CD4-positive, alpha-beta T cell (primary cell): ENCODE measurements at places on chromosomes 4 and X. TPM values are rescaled to one million over a fixed set of nuclear protein-coding genes. Genes with fewer than 3 reads are reported as not detected.

GRCh38 chr4:143338313-143338712 lies 1.6 kb downstream of the GAB1 start:
- no peak overlapping the region for H3K4me3 ChIP-seq
- peaks cover 20% of the 10 kb centered on the region for H3K4me1 ChIP-seq
- DNase-seq = no peak

Gene PABPC1L2B
- not detected for total RNA-seq

DNA sequence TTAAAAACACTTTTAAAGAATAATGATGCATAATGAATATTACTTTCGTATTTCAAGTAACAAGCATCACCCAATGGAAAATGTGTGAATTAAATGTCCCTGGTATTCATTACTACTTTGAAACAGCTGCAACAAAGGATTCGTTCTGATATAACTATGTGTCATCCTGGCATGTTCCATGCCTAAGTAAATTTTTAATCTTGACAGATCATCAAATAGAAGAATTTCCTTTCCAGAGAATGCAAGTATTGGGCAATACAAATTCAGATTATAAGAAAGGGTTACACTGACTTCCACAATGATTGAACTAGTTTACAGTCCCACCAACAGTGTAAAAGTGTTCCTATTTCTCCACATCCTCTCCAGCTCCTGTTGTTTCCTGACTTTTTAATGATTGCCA lies 105.3 kb downstream of the SPCS3 start:
- no peak overlapping the region for H3K27ac ChIP-seq
- H3K4me1 ChIP-seq = no peaks in the 10 kb centered on the region
- no peak overlapping the region for H3K4me3 ChIP-seq
- no peaks in the 10 kb centered on the region for H3K36me3 ChIP-seq
- DNase-seq = no peak
- no peaks in the 10 kb centered on the region for H3K27me3 ChIP-seq

Gene IL2RG
- total RNA-seq = 225 TPM

DNA sequence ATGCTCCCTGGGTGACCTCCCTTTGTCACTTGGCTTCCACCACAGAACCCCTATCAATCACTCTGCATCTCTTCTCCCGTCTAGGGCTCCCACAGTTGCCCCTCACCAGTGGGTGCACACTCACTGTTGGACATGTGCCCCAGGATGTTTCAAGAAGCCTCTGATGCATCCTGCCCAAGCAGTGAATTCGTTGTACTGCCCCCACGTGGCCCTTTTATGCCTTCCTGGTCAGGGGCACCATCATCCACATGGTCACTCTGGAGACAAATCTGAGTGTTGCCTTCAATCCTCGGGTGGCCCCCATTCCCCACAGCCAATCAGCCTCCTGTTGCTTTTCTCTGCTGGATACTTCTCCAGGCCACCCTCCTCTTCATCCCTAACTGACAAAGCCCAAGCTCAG lies 12.2 kb downstream of the ITIH6 start:
- H3K36me3 ChIP-seq = no peaks in the 10 kb centered on the region
- no peak for DNase-seq
- no peak overlapping the region for H3K27ac ChIP-seq
- H3K4me1 ChIP-seq = no peaks in the 10 kb centered on the region

Gene ASB12
- not detected for total RNA-seq

GRCh38 chrX:40109288-40110008 lies 11.7 kb upstream of the BCOR start:
- H3K27ac ChIP-seq = no peak overlapping the region
- peak overlapping the region; percentile 36 for H3K4me3 ChIP-seq
- DNase-seq = no peak
- no peaks in the 10 kb centered on the region for H3K27me3 ChIP-seq

GRCh38 chr4:179110356-179110755 lies 1668.1 kb upstream of the AGA start:
- H3K4me1 ChIP-seq = no peaks in the 10 kb centered on the region
- no peaks in the 10 kb centered on the region for H3K27me3 ChIP-seq
- no peaks in the 10 kb centered on the region for H3K36me3 ChIP-seq
- H3K4me3 ChIP-seq = no peak overlapping the region

GRCh38 chr4:38538517-38538916 lies 125.5 kb upstream of the KLF3 start:
- H3K27me3 ChIP-seq = no peaks in the 10 kb centered on the region
- no peaks in the 10 kb centered on the region for H3K4me1 ChIP-seq
- H3K27ac ChIP-seq = no peak overlapping the region

GRCh38 chr4:182179105-182179504 lies 64.1 kb upstream of the TENM3 start:
- no peaks in the 10 kb centered on the region for H3K36me3 ChIP-seq
- H3K4me1 ChIP-seq = no peaks in the 10 kb centered on the region
- no peak overlapping the region for H3K4me3 ChIP-seq
- no peaks in the 10 kb centered on the region for H3K27me3 ChIP-seq
